ENCODE measurements at places on chromosomes 5 and 9. TPM values are rescaled to one million over a fixed set of nuclear protein-coding genes. Genes with fewer than 3 reads are reported as not detected.

- no peak for DNase-seq
Measured at GRCh38 chr5:12315461-12315860, 411.2 kb upstream of the CTNND2 start.

- no peak for DNase-seq
Measured at GRCh38 chr5:143396353-143396940, 7.0 kb downstream of the NR3C1 start.

GRCh38 chr5:140262839-140263238 is 40.1 kb downstream of the PFDN1 start:
- no peak for DNase-seq

DNA sequence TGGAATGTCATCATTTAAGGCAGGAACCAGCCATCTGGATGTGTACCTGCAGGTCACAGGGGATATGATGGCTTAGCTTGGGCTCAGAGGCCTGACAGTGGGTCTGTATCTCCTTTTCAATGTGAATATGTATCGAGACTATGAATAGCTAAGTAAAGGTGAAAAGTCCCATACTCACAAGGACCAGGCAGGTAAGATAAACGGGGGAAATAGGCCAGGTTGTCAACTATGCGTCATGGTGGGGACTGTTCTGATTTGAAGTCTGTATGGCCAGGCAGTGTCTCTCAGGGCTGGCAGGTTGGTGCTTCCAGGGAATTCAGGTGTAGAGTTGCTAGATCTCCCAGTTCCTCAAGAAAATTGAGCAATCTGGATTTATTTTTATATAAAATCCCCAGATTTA is 987.9 kb upstream of the WWC1 start:
- no peak for DNase-seq

DNA sequence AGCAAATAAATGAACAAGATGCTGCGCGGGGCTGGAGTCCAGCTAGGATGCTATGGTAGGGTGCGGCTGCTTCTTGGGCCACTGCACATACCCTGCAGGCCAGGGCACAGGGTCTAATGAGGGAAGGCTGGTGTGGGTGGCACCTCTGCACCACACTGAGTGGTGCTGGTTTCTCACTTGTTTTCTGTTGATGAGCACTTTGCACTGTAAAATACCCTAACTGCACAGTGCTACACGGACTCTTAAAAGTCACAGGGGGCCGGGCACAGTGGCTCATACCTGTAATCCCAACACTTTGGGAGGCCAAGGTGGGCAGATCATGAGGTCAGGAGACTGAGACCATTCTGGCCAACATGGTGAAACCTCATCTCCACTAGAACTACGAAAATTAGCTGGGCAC is 52.7 kb upstream of the DMRT1 start:
- DNase-seq, result no peak

The MYOZ3 gene
- 0.03 TPM for total RNA-seq

The ORM2 gene
- not detected for total RNA-seq
